Smooth muscle cell of the pulmonary artery (primary cell): ENCODE measurements at places on chromosomes 16 and 17. TPM values are rescaled to one million over a fixed set of nuclear protein-coding genes. Genes with fewer than 3 reads are reported as not detected.

The MYCBPAP gene
- 1.6 and 1.7 TPM in 2 replicates for total RNA-seq

The CPHXL2 gene
- total RNA-seq, result not detected in 2 replicates

The ZDHHC1 gene
- total RNA-seq, result 8.1 and 10.5 TPM in 2 replicates

The LGALS9B gene
- total RNA-seq, result not detected in 2 replicates

The RRAD gene
- 14.9 and 36.8 TPM in 2 replicates for total RNA-seq

The SBK1 gene
- total RNA-seq, result under 0.01 and 0.03 TPM in 2 replicates

The ALOX12B gene
- total RNA-seq, result not detected in 2 replicates

The CES1 gene
- total RNA-seq, result 0.13 and 5.8 TPM in 2 replicates

The MIF4GD gene
- 8.7 and 10.1 TPM in 2 replicates for total RNA-seq

The PIMREG gene
- total RNA-seq, result 5.4 and 15.2 TPM in 2 replicates

The CACNG1 gene
- not detected in 2 replicates for total RNA-seq

The SLC52A1 gene
- 0.07 and 0.13 TPM in 2 replicates for total RNA-seq

The CCT6B gene
- 0.46 and 0.52 TPM in 2 replicates for total RNA-seq

The ACSF3 gene
- 19.7 and 25.8 TPM in 2 replicates for total RNA-seq

The CMTM2 gene
- not detected in 2 replicates for total RNA-seq

The DUSP3 gene
- 68.1 and 92.4 TPM in 2 replicates for total RNA-seq

The NTN1 gene
- 0.26 and 1.3 TPM in 2 replicates for total RNA-seq

The MYH1 gene
- total RNA-seq, result not detected in 2 replicates

The TBC1D26 gene
- 0.30 and 0.39 TPM in 2 replicates for total RNA-seq

The PMFBP1 gene
- under 0.01 TPM in 1 of 2 replicates, not detected in the other for total RNA-seq

The KRTAP9-4 gene
- total RNA-seq, result not detected in 2 replicates

The TEX19 gene
- total RNA-seq, result 0.07 TPM in 1 of 2 replicates, not detected in the other

The AATK gene
- total RNA-seq, result 1.0 and 1.5 TPM in 2 replicates

The PLEKHH3 gene
- total RNA-seq, result 16.9 and 23.8 TPM in 2 replicates

The METTL16 gene
- total RNA-seq, result 14.7 and 14.9 TPM in 2 replicates

The ARSG gene
- 4.8 and 6.3 TPM in 2 replicates for total RNA-seq

The RCVRN gene
- 0.07 TPM in 1 of 2 replicates, not detected in the other for total RNA-seq

The CCL7 gene
- total RNA-seq, result 0.85 and 3.7 TPM in 2 replicates

The CCL14 gene
- total RNA-seq, result not detected in 2 replicates

The KCNJ18 gene
- not detected in 2 replicates for total RNA-seq

The BAIAP3 gene
- 1.2 and 1.3 TPM in 2 replicates for total RNA-seq

The KCTD19 gene
- total RNA-seq, result under 0.01 and 0.03 TPM in 2 replicates

The FOXF1 gene
- total RNA-seq, result 0.46 and 6.1 TPM in 2 replicates
